Activated CD4-positive, alpha-beta T cell treated with anti-CD3 and anti-CD28 coated beads, Interleukin-2, amount 50 U/mL, for 16 hours (primary cell): ENCODE measurements at places on chromosomes 7 and 10.

DNA sequence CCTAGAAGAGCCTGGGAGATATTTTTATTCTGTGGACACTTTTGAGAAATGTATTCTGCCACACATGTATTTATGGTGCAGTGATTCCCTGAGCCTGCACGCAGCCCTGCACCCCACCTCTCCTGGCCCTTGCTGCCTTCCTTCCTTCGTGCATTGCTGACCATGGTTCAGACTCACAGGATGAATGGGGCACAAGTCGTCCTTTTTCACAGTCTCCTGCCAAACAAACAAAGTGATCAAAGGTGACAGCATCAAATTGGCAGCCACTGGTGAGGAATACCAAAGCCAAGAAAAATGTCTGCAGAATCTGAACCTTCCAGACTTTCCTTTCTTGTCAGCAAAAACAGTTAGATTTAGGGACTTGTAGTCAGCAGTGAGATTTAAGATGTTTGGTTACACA is 215.0 kb downstream of the ACTR3B start:
- DNase-seq, result no peak

- DNase-seq, result no peak
Observed at GRCh38 chr7:44265728-44266127, 59.7 kb downstream of the CAMK2B start.

DNA sequence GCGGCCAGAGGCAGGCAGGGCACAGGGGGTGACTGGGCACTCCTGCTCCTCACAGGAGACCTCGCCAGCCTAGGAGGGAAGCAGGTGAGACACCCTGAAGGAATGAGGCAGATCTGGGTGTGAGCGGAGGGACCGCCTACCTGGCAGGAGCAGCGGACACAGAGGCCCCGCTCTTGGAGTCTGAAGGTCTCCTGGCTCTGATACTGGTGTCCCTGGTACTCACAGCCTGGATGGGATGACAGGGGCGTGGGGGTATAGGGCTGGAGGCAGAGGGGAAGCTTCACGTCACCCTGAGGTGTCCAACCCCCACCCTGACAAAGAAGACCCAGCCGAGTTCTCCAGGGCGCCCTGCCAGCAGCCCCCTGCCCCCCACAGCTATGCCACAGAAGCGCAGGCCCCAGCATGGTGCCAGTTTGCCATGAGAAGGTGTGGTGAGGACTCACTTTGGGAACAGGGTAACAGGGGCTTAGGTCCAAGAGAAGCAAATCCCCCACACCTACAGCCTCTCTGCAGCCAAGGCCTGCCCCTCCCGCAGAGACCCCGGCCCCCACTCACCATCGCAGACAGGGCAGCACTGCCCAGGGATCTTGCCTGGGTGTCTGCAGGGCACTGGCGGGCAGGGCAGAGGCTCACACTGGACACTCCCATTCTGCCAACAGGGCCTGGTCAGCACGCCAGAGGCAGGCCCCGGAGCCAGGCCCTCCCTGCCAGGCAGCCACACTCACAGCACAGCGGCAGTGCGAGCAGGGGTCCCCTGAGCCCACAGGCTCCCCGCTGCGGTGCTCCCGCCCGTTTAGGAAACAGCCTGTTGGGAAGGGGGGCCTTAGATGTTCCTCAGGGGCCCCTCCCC is 17.0 kb downstream of the KCP start:
- no peak for DNase-seq

DNA sequence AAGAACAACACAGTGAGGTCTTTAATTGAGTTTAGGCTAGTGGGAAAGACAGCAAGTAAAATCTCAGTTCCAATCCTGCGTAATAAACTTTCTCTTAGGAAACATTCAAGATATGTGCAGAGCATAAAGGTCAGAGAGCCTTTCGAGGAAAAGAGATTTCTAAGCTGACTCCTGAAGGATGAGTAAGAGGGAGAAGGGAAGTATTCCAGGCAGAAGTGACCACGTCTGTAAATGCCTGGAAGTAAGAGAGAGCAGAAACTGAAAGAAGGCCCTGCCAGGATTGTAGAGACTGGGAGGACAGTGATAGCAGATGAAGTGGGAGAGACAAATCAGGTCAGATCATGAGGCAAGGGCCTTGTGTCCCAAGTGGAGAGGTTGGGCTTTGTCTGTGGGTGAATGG is 41.8 kb downstream of the PNLIPRP3 start:
- DNase-seq, result no peak

GRCh38 chr7:136549756-136550155 is 318.7 kb upstream of the CHRM2 start:
- DNase-seq, result no peak

DNA sequence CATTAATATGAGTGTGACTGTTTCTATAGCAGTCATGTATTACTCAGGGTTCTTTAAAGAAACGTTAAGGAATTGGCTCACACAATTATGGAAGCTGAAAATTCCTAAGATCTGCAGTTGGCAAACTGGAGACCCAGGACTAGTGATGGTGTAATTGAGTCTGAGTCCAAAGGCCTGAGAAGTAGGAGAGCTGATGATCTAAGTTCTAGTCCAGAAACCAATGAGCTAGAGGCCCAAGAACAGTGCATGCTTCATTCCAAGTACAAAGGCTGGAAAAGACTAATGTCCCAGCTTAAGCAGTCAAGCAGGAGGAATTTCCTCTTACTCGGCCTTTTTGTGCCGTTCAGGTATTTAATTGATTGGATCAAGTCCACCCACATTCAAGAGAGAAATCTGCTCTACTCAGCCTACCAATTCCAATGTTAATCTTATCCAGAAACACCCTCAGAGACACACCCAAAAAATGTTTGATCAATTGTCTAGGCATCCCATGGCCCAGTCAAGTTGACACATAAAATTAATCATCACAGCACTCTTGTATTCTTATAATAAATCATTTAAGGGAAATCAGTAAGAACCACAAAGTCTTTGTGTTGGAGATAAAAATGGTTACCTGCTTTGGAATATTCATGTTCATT is 312.1 kb downstream of the PRKG1 start:
- no peak for DNase-seq

DNA sequence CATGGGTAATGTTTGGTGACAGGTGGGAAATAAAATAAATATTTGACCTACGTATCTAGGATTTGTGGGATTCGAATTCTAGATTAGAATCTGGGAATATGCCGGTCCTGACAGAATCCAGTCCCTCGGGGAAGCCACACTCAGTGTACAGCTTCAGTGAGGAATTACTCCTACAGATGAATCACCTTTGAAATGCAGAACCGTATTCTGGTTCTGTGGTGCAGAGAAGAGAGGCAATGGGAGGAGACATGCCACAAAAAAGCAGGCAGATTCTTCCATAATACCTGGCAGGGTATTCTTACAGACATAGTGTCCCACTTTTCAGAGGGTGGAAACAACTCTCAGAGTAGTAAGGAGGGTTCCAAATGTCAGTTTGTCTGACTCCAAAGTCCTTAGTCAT is 286.9 kb downstream of the SORCS1 start:
- no peak for DNase-seq

DNA sequence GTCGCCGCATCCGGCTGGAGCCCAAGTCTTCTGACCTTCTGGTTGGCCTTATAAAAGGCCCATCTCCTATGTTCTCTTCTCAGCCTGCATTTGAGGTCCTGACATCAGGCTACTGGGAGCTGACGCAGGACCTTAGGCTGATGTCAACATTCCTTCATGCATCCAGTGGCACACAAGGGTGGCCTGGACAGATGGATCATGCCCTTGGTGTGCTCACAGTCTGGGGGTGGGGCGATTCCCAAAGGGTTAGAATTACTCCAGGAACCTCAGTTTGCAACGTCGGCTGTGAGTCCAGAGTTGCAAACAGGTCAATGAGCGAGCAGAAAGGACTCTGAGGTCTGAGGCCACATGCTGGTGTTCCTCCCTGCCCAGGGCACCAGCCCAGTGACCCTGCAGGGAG is 8.2 kb upstream of the CLIP2 start:
- DNase-seq, result no peak

DNA sequence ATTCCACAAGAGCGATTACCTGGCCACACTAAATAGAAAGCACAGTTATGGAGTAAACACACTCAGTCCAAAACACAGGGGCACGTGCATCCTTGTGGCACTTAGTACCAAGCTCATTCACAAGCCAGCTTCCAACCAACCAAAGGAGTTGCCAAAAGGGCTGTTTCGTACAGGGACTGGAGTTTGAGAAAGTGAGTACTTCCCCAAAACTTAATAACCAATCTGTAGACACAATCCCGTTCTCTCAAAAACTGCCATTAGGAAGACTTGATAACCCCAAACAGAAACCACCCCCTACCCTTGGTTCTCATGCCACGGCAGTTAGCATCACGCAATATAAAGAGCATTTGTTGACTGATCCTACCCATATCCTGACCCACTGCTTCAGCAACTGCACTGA is 166.2 kb upstream of the ASAH2 start:
- DNase-seq, result no peak

DNA sequence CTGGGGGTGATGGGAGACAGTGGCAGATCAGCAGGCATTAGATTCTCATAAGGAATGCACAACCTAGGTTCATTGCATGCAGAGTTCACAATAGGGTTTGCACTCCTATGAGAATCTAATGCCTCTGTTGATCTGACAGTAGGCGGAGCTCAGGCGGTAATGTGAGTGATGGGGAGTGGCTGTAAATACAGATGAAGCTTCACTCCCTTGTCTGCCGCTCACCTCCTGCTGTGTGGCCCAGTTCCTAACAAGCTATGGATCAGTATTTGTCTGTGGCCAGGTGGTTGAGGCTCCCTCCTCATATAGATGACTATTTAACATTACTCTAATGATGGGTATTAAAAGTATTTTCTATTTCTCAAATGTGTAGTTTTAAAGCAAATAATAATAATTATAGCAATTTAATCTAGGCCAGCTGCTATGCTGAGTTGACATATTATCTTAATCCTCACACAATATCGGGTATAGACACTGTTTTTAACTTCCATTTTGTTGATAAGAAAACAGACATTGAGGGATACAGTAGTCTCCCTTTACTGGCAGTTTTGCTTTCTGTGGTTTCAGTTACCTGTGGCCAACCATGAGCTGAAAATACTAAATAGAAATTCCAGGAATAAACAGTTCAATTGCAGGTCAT is 39.9 kb downstream of the KIF20B start:
- DNase-seq, result no peak

DNA sequence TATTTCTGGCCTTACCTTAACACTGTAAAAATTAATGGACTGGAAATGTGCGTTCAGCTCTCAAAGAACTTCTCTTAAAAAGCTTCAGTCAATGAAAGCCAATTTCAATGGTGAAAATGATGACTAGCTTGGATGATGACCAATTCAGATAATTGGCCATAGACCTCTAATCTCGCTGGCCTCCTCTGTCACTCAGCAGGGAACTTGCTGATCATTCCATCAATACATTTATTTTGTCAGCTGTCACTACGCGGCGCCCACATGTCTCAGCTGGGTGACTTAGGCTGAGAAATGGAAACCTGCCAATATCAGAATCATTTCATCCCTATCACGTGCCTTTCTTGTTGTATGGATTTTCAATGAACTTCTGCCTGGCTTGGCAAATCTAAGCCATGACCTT is 673.0 kb upstream of the AUTS2 start:
- DNase-seq, result no peak

- no peak for DNase-seq
Observed at GRCh38 chr10:73401636-73402035, 12.2 kb downstream of the ANXA7 start.

GRCh38 chr10:8392216-8392615 is 337.7 kb downstream of the GATA3 start:
- DNase-seq, result no peak

GRCh38 chr7:108294595-108294994 is 161.6 kb downstream of the NRCAM start:
- DNase-seq, result no peak
